ENCODE measurements at places on chromosomes 4 and X. TPM values are rescaled to one million over a fixed set of nuclear protein-coding genes. Genes with fewer than 3 reads are reported as not detected.

DNA sequence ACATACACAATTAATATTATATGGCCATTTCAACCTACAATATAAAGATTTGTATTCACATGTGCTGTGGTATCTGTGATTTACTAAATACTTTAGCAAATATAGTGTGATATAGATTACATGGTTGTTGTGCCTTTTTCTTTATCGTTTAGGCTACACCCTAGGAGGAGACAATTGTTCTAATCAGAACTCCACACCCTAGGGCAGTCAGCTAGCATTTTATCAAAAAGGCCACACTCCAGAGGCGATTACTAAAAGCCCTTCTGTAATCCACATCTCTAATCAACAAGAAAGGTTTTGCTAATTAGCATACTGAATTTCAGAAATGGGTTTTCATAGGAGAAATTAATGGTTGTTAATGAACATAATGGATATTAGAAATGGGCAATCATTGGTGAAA, 319.5 kb upstream of the NOCT start:
- H3K4me3 ChIP-seq = no peak overlapping the region
- DNase-seq = no peak
- H3K27me3 ChIP-seq = no peaks in the 10 kb centered on the region
- H3K27ac ChIP-seq = no peak overlapping the region

STK26 gene
- 38.5 TPM for total RNA-seq

DNA sequence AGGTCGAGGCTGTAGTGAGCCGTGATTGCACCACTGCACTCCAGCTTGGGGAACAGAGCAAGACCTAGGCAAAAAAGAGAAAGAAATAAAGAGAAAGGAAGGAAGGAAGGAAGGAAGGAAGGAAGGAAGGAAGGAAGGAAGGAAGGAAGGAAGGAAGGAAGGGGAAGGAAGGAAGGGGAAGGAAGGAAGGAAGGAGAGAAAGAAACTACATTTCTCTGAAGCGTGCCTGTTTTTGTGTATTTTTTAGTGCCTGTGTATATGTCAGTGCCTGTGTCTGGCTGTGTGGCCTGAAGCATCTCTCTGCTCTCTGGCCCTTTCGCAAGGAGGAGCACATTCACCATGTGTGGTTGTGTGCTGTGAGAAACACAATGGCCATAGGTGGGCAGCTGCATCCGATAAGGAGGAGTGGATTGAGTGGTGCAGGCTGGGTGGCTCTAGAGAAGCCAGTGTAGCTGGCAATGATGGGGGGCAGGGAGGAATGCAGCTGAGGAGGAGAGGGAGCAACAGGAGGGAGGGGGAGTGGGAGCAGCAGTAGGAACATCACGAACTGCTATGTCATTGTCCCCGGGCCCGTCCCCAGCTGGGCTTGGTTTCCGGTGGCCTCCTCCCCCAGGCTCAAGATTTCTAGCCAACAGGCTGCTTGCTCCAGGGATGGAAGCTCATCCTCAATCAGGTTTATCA, 11.4 kb downstream of the SYN1 start:
- peaks cover 47% of the 10 kb centered on the region for H3K27me3 ChIP-seq
- no peak overlapping the region for H3K4me3 ChIP-seq
- no peaks in the 10 kb centered on the region for H3K4me1 ChIP-seq
- DNase-seq = no peak
- no peaks in the 10 kb centered on the region for H3K36me3 ChIP-seq

- peaks cover 6% of the 10 kb centered on the region for H3K36me3 ChIP-seq
- no peak overlapping the region for H3K4me3 ChIP-seq
- H3K27ac ChIP-seq = no peak overlapping the region
- no peaks in the 10 kb centered on the region for H3K27me3 ChIP-seq
- H3K4me1 ChIP-seq = peaks cover 13% of the 10 kb centered on the region
Observed at GRCh38 chrX:2412131-2412530, 88.6 kb downstream of the DHRSX start.

DNA sequence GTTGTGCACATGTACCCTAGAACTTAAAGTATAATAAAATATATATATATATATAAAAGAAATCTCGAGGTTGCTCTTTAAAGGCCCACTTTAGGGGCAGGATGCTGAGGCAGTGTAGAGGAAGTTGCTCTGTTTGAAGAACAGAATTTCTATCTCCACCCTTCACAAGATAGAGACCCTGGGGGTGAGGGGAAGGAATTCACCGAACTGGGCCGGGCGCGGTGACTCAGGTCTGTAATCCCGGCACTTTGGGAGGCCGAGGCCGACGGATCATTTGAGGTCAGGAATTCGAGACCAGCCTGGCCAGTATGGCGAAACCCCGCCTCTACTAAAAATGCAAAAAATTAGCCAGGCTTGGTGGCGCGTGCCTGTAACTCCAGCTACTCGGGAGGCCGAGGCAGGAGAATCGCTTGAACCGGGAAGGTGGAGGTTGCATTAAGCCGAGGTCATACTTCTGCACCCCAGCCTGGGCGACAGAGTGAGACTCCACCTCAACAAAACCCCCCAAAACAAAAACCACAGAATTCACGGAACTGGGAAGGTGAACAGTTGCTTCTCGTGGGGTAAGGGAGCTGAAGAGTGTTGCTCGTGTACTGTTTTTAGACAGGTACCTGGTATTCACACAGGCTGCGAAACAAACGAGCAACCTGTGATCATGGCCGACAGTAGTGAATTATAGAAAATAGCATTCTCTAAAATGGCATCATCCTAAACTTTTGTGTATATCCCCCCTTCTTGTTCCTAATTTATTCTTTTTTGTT, 6.2 kb downstream of the PLAC8 start:
- no peak overlapping the region for H3K4me3 ChIP-seq
- peaks cover 3% of the 10 kb centered on the region for H3K4me1 ChIP-seq
- no peak for DNase-seq
- no peaks in the 10 kb centered on the region for H3K27me3 ChIP-seq
- H3K36me3 ChIP-seq = peaks cover 7% of the 10 kb centered on the region
- H3K27ac ChIP-seq = no peak overlapping the region

PPP2R2C gene
- 9.8 TPM for total RNA-seq

USP9X gene
- 87.5 TPM for total RNA-seq

DNA sequence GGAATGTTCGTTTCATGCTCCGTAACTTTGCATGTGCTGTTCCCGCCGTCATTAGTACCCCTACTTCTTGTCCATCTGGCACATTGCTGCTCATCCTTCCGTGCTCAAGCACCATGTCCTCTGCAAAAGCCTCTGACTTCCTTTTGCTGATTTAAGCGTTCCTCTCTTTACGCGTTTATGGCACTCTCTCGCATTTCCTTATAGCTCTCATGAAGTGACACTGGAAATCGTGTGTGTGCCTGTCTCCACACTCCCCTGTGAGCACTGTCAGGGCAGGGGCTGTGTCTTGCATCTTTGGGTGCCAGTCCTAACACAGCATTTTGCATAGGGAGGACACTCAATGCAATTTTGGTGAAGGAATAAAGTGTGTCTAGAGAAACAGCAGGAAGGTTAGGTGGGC, 210.6 kb upstream of the FAT1 start:
- H3K36me3 ChIP-seq = no peaks in the 10 kb centered on the region
- H3K27me3 ChIP-seq = no peaks in the 10 kb centered on the region
- DNase-seq = no peak
- no peak overlapping the region for H3K4me3 ChIP-seq
- peak overlapping the region; percentile 97 for H3K27ac ChIP-seq

CLNK gene
- not detected for total RNA-seq

LRIT3 gene
- total RNA-seq = 0.09 TPM

DNA sequence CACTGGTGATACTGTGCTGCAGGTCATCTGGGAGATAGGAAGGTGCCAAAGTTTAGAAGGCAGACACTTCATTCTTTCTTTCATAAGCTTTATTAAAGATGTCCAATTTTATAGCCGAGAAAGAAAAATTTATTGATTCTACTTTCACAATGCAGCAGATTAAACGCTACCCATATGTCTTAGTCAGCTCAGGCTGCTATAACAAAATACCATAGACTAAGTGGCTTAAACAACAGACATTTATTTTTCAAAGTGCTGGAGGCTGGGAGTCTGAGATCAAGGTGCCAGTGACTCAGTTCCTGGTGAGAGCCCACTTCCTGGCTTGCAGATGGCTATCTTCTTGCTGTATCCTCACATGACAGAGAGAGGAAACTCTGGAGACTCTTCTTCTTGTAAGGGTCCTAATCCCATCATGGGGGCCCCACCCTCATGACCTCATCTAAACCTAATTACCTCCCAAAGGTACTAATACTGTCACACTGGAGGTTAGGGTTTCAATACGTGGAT, 33.4 kb upstream of the KLHL34 start:
- no peaks in the 10 kb centered on the region for H3K4me1 ChIP-seq
- no peak overlapping the region for H3K27ac ChIP-seq
- no peaks in the 10 kb centered on the region for H3K36me3 ChIP-seq

DNA sequence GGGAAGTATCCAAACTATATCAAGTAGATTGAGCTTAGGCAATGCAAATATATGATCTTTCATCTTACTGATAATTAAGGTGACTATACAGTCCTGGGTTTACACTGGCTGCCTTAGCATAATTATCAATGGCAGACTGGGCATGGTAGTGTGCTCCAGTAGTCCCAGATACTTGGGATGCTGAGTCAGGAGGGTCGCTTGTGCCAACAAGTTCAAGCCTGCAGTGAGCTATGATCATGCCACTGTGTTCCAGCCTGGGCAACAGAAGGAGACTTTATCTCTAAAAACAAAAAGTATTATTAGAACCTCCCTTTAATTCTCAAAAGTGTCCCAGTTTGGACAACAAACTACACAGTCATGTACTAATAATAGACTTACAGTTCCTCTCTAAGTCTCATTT, 99.4 kb upstream of the RASGEF1B start:
- no peaks in the 10 kb centered on the region for H3K27me3 ChIP-seq
- H3K27ac ChIP-seq = no peak overlapping the region
- H3K4me1 ChIP-seq = peaks cover 5% of the 10 kb centered on the region
- no peaks in the 10 kb centered on the region for H3K36me3 ChIP-seq

- no peaks in the 10 kb centered on the region for H3K4me1 ChIP-seq
- no peak overlapping the region for H3K27ac ChIP-seq
- no peaks in the 10 kb centered on the region for H3K27me3 ChIP-seq
- no peaks in the 10 kb centered on the region for H3K36me3 ChIP-seq
Observed at GRCh38 chr4:150794706-150795105, 212.8 kb downstream of the MAB21L2 start.

GRCh38 chrX:141638550-141638949, 49.0 kb downstream of the SPANXA2 start:
- no peak for DNase-seq
- no peaks in the 10 kb centered on the region for H3K27me3 ChIP-seq
- no peaks in the 10 kb centered on the region for H3K36me3 ChIP-seq
- H3K4me1 ChIP-seq = no peaks in the 10 kb centered on the region
- no peak overlapping the region for H3K4me3 ChIP-seq

DNA sequence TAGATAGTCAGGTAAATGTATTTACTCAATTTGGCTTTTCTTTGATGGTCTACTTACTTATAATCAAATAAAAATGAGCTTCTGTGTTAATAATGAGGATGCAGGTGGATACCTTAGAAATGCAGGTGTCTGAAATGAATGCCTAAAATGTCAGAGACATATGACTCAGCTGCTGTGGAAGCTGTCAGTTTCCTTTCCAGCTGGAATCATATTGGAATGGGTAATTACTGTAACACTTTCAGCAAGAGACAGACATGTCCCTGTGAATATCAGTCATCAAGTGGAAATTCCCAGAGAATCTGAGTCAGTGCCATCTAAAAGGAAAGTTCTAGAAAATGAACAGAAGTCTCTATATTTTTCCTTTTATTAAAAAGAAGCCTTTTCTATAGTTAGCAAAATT, 783.0 kb upstream of the AADAT start:
- no peak overlapping the region for H3K4me3 ChIP-seq
- no peak for DNase-seq
- H3K36me3 ChIP-seq = no peaks in the 10 kb centered on the region
- no peak overlapping the region for H3K27ac ChIP-seq
- H3K27me3 ChIP-seq = no peaks in the 10 kb centered on the region

CTAG1B gene
- not detected for total RNA-seq

DNA sequence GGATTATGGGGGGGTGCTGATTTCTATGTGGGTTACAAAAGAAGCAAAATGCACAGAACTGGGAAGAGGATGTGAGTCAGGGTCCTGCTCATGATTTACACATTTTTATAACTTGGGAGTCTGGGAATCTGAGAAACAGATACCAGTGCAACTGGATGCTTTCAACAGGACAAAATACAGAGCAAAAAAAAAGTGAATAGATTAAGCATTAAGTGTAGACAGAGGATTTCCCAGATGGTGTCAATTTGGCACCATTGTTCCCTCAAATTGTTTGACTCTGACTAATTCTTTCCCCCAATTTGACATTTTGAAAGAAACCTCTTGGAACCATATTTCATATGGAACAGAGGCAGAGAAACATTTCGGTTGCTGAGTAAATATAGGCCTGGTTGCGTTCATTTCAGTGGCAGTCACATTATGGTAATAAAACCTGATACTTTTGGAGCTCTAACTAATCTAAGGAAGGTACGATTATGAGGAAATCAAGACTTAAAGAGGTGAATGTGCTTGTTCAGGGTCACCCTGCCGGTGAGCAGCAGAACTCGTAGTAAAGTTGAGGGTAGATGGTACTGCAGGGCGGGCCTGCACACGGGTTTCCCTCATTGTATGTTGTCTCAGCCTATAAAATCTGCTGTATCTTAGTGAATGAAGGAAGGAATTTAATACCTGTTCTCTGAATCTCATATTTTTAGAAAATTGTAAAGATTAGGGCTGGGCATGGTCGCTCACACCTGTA, 18.7 kb upstream of the CDKL5 start:
- H3K4me1 ChIP-seq = no peaks in the 10 kb centered on the region
- H3K27ac ChIP-seq = no peak overlapping the region
- no peak for DNase-seq
- H3K27me3 ChIP-seq = no peaks in the 10 kb centered on the region
- H3K36me3 ChIP-seq = peaks cover 4% of the 10 kb centered on the region
- H3K4me3 ChIP-seq = no peak overlapping the region

DNA sequence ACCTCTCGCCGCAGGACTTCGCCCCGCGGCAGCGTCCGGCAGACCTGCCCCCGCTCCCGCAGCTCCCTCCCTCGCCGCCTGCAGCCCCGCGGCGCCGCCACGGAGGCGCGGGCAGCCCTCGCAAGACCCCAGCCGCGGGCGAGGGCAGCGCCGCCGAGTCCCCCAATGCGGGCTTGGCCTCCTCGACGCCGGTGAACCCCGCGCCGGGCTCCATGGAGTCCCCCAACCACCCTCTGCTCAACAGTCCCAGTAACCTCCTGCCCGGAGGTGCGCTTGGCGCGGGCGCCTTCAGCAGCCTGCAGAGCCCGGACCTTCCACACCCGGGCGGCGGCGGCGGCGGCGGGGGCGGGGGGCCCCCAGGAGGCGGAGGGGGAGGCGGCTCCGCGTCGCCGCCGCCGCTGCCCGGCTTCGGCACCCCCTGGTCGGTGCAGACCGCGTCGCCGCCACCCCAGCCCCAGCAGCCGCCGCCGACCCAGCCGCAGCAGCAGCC, 1.2 kb downstream of the CPEB2 start:
- no peak overlapping the region for H3K27ac ChIP-seq
- H3K27me3 ChIP-seq = no peaks in the 10 kb centered on the region
- H3K4me1 ChIP-seq = no peaks in the 10 kb centered on the region
- H3K36me3 ChIP-seq = peaks cover 46% of the 10 kb centered on the region
- peak overlapping the region; percentile 76 for H3K4me3 ChIP-seq

GRCh38 chrX:119687661-119688413, 5.1 kb downstream of the SEPTIN6 start:
- H3K4me3 ChIP-seq = no peak overlapping the region
- H3K36me3 ChIP-seq = peaks cover 10% of the 10 kb centered on the region
- H3K4me1 ChIP-seq = no peaks in the 10 kb centered on the region
- H3K27ac ChIP-seq = no peak overlapping the region
- no peaks in the 10 kb centered on the region for H3K27me3 ChIP-seq

- H3K27ac ChIP-seq = no peak overlapping the region
- peaks cover 24% of the 10 kb centered on the region for H3K4me1 ChIP-seq
- DNase-seq = no peak
- H3K27me3 ChIP-seq = no peaks in the 10 kb centered on the region
Observed at GRCh38 chr4:6920171-6920570, 10.5 kb downstream of the TBC1D14 start.

EGFL6 gene
- not detected for total RNA-seq

All from Calu3 (cell line).